NCI-H2081 treated with DMSO at 0.1 percent for 48 hours (cell line): ENCODE measurements at places on chromosomes 4 and X.

DNA sequence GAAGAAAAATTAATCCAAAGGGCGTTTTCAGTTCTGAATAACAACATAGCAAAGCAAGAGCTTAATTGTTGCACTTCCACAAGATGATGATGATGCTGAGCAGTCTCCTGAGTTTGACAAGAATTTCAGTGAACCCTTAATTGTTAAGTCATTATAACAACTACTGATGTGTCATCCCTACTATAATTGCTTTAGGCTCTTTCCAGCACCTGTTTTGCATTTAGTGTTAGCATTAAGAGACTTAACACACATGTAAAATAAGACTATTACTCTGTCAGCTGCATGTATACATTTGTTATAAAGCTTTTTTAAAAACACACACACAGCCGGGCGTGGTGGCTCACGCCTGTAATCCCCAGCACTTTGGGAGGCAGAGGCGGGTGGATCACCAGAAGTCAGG is 37.9 kb upstream of the GALNT7 start:
- DNase-seq: no peak

DNA sequence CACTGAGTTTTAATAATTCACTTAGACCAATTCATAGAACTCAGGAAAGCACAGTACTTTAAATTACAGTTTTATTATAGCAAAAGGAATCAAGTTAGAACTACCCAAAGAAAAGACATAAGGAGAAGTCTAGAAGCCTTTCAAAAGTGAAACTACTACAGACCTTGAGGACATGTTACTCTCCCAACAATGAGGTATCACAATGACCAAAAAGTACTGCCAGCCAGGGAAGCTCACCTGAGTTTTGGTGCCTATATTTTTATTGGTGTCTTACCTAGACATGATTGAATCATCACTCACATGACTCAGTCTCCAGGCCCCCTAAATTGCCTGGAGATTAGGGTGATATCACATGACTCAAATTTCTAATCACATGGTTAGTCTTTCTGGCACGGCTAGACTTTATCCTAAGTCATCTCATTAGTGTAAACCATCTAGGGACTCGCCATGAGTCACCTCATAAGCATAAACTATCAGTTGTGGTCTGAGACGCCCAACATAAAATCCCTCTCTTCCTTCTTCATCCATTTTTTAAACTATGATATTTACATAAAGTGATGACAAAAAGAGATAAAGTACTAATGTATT is 372.3 kb downstream of the TMA16 start:
- no peak for DNase-seq

- DNase-seq: no peak
These were observed 507.2 kb downstream of the PABPC4L start for GRCh38 chr4:133694416-133694815.

GRCh38 chr4:81116566-81116965 is 86.1 kb downstream of the BMP3 start:
- DNase-seq: no peak

DNA sequence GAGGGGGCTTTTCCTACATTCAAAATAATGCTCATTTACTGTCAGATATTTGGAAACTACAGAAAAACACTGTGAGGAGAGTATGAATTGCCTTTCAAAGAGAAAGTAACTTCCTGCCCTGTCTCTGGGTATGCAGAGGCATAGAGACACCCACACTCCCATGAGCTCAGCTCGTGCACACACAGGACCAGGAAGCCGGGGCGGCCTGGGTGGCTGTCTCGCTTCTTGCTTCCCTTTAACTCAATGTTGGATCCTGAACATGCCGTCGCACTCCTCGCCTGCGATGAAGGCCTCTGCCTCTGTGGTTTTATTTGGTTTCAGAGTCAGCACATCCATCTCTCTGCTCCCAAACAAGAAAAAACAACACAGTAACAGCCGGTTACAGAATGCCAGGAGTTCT is 40.1 kb upstream of the GPR78 start:
- DNase-seq: no peak

GRCh38 chr4:52750819-52751486 is at the start of gene ERVMER34-1:
Gene ERVMER34-1, minus strand, starts transcription at chr4:52751425. Its CDS starts 5,905 bp downstream, at chr4:52745520.
- no peak for DNase-seq

GRCh38 chrX:85994228-85994627 is 53.1 kb downstream of the CHM start:
- DNase-seq: no peak

DNA sequence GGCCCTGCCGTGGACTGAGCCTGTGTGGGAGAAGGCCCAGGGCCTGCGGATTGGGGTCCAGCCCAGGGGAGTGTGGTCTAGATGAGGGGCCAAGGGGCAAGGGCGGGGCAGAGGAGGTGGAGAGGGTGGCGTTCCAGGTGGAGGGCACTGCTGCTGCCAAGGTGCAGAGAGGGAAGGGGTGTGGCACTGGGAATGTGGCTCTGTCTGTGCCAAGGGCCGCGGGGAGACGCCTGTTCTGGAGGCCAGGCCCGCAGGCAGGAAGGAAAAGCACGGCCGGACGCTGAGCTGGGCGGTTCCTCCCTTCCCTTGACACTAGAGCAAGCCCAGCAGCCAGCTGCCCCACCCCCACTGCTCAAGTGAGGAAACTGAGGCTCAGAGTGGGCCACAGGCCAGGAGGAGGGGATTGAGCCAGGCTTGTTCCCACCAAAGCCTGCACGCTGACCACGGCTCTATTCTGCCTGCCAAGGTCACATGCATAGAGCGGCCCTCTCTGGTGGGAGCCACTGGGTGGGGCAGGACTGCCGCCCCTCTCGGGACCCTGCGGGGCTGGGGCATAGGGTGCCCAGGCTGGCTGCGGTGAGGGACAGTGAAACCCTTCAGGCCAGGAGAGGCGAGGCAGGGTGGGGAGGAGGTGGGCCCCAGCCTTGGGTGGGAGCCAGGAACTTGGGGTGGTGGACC is 13.0 kb downstream of the SH3BP2 start:
- no peak for DNase-seq

- DNase-seq: no peak
These were observed 189.2 kb downstream of the GPM6A start for GRCh38 chr4:175622887-175623286.

GRCh38 chrX:39654952-39655351 is 442.8 kb downstream of the BCOR start:
- no peak for DNase-seq

DNA sequence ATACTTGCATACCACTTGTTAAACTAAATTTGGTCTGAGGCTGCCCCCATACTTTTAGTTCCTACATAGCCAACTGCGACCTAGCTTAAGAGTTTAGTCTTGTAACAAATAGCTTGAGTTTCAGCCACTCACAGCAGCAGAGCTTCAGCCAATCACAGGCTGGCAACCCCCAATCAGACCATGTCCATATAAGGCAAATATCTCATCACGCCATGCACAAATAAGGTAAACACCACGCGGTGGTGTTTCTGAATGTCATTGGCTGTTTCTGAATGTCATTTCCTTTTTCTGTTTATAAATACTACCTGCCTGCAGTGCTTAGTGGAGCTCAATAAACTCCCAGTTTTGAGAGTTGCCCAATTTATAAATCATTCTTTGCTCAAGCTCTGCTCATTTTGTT is 143.1 kb upstream of the MAD2L1 start:
- DNase-seq: no peak

DNA sequence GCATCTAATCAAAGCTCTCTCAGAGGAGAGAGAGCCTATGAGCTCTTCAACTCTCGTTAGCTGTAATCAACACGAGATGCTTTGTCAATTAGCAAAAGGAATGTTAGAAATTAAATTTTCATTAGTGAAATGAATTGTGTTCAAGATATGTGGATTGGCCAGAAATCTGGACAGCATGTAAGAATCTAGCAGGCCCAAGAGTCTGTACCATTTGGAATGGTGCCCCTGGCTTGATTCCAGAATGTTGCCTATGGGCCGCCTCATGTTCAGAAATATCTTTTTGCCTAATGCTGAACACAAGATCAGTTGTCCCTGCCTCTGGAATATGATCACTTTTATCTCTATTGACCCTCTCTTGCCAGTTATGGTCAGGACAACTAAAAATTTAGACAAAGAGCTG is 88.2 kb downstream of the RBM46 start:
- DNase-seq: no peak

- no peak for DNase-seq
These were observed 142.6 kb downstream of the EGF start for GRCh38 chr4:110055158-110055768.

- no peak for DNase-seq
These were observed 132.9 kb downstream of the CHM start for GRCh38 chrX:85914431-85914830.

DNA sequence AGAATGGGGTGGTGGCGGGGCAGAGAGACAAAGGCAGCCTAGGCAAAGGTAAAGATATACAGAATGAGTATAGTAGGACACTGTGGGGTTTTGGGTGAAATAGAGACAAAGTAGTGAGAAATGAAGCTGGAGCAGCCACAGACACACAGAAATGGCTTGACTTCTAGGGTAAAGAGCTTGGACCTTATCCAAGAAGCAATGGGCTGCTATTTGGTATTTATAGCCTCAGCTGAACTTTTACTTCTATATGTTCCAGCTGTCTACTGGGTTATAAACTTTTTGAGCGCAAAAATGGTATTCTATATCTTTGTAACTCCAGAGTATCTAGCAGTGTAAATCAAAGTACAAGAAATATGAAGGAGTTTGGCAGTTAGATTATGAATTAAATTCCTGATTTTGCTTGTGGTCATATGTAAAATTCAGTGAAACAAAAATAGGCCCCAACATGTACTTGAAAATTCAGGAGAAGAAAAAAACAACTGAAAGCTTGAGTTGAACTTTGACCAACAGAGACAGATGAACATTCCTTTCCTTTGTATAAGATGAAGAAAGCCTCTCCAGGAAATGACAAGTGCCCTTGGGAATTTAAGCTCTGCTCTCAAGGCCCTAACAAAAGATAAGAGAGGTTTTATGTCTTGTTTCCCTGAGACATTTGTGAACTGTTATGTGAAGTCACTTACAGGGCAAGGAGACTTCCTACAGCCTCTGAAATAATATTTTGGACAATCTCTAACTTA is 354.1 kb downstream of the CHIC1 start:
- no peak for DNase-seq
